ENCODE measurements at places on chromosomes 7 and 10.

GRCh38 chr10:18793951-18794350 is 134.7 kb downstream of the ARL5B start:
- no peak for DNase-seq

DNA sequence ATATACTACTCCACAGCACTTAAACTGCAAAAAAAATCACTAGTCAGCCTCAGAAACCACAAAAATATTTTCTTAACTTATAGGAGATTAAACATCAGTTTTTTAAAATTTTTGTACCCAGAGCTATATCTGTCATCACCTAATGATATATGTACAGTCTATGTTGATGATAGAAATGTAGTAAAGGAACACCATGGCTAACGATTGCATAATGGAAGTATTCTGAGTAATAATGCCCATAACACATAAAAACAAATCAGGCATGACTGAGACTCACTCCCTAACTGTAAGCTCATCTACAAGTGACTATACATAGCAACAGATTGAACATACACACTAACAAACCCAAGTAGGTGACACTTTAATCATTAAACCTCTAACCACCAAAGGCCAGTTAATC is 51.3 kb downstream of the TSPAN12 start:
- DNase-seq, result no peak

- peak; percentile 20 for DNase-seq
Observed at GRCh38 chr7:30225863-30226613, 58.4 kb upstream of the ZNRF2 start.

DNA sequence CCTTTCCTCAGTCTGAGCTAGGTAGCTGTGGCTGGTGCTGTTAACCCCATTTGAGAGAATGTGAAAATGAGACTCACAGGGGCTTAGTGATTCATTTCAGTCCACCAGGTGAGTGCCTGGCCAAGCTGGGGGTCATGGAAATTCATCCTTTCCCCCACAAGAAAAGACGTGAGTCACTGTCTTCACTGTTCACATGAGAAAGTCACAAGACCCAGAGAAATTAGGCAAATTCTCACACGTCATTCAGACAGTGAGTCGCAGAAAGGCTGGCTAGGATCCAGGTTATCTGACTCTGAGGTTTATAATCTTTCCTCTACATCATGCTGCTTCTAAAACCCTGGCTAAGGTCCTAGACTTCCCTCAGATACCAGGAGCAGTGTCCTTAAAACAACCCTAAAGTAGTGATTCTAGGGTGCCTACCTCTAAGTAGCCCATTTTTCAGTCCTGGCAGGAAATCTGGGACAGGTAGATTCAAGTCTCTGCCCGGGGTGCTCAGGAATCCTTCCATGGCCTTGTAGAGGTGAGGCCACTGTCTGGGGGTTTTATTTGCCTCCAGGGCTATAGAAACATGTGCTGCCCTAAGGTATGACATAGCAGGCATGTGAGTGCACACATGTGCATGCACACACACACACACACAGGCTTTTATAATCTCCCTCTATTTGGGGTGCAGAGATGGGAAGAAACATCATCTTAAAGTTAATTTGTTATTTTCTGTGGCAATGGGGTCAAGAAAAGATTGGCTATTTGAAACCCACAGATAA is 427.9 kb upstream of the CELF2 start:
- DNase-seq, result no peak

DNA sequence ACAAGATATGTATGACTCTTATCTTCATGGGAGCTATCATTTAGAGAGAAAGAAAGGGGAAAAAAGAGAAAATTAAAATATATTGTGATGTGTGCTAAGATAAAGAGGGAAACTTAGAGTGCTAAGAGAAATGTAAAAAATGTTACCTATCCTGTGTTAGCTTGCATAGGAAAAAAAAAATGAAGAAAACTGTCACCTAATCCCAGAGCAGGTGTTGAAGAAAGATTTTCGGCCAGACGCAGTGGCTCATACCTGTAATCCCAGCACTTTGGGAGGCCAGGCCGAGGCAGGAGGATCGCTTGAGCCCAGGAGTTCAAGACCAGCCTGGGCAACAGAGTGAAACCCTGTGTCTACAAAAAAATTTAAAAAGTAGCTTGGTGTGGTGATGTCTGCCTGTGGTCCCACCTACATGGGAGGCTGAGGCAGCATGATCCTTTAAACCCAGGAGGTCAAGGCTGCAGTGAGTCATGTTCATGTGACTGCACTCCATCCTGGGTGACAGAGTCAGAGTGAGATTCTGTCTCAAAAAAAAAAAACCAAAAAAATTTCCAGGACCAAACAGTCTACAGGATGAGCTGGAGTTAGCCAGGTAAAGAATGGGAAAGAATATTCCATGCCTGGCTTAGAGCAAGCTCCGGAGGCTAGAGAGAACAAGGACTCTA is 2.4 kb upstream of the MKLN1 start:
- DNase-seq, result no peak

- DNase-seq, result peak; percentile 49
Observed at GRCh38 chr10:129140921-129141885, 325.8 kb upstream of the MGMT start.

GRCh38 chr10:113425541-113425951 is 127.3 kb upstream of the HABP2 start:
- no peak for DNase-seq

DNA sequence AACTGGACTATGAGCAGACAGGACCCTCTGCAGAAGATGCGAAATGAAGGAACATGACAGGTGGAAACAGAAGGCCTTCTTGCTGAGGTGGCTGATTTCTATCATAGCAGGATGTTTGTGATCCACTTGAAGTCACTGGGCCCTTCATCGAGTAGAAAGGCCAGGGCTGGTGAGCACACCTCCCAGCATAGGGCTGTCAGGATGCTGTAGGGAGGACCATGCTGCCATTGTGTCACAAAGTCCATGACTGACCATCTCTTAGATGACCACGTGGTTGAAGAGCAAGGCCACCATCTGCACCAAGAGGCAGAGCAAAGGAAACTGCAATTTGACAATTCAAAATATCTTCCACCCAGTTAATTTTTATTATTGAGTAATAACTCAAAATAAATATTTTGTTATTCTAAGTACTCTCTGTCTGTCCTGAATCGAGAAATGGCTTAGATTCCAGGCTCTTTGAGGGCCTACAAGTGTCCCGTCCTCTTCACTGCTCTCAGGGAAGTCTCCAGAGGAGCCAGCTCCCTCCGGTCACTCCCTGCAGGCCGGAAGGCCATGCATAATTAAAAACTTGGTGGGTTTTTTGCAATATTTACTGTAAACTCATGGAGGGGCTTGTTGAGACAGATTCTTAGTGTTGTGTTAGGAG is 249.3 kb upstream of the ZMIZ1 start:
- no peak for DNase-seq

- no peak for DNase-seq
Observed at GRCh38 chr7:11464624-11465023, 367.4 kb downstream of the THSD7A start.

DNA sequence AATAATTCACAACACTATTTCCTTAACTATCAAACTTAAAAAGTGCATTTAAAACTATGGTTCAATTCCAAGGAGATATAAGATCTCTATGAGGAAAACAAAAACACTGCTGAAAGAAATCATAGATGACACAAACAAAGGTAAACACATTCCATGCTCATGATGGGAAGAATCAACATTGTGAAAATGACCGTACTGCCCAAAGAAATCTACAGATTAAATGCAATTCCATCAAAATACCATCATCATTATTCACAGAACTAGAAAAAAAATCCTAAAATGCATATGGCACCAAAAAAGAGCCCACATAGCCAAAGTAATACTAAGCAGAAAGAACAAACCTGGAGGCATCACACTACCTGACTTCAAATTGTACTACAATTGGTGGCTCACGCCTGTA is 159.9 kb upstream of the EEPD1 start:
- DNase-seq, result no peak

DNA sequence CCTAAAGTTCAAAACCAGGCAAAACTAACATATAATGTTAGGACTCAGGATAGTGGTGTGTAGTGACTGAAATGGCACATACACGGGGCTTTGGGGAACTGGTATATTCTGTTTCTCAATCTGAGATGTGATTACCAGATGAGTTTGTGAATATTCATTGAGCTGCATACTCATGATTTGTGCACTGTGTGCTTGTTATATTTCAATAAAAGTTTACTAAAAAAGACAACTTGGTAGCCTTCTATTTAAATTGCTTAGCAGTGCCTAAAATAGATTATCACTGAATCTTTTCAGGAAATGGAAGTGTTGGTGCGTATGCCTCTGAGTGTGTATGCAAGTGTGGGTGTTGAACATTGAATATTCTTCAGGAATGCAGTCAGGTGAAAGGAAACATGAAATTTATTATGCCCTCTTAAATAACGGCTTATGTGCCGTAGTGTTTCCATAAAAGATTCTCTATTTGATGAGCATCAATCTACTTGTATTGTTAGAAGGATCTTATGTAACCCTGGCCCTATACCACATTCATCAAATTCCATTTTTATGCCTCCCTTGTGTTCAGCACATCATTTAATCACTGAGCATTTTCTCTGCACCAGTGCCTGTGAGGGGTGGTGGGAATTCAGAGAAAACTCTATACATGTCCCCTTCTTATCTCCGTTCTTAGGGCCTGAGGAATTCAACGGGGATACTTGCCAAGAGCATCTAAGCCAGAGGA is 82.6 kb upstream of the AUTS2 start:
- no peak for DNase-seq

DNA sequence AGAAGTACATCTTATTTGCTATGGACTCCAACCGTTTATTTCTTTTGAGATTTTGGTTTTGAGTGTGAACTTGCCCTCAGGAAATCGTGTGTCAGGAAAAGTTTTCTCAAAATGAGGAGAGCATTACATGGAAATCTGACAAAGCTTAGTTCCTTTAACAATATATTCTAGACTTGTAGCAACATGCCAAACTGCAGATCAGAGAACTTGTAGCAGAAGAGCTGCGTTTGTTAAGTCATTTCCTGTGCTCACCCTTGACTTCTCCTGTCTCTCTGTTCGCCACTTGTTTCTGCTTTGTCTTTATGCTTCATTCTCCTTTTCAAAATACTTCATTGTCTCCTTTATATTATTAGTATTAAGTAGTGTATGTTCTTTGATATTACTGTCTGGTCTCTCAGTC is 116.6 kb upstream of the FOXP2 start:
- no peak for DNase-seq

GRCh38 chr7:26815426-26815825 is 49.0 kb downstream of the SKAP2 start:
- DNase-seq, result no peak

- DNase-seq, result no peak
Observed at GRCh38 chr7:35777121-35777520, 23.7 kb upstream of the SEPTIN7 start.

DNA sequence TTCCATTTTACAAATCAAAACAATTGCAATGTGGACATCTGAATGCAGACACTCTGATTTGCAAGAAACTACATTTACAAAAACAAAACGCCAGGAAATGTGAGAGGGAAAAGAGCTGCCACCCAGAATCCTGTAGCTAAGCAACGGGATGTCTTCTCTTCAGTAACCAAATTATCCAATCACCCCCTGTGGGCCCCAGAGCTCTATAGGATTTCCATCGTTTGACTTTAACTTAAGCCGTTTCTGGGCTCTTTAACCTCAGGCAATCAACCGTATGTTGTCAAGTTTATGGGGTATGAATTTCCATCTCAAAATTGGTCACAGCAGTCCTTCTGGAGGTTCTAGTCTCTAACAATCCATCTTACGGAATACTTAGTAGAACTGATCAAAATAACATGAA is 240.5 kb downstream of the ETV1 start:
- no peak for DNase-seq

- DNase-seq, result peak; percentile 36
Observed at GRCh38 chr10:99534939-99535763, 2.4 kb downstream of the NKX2-3 start.

GRCh38 chr10:63446716-63447440 is 18.9 kb downstream of the JMJD1C start:
- no peak for DNase-seq
